ENCODE measurements at places on chromosomes 1 and 21.

DNA sequence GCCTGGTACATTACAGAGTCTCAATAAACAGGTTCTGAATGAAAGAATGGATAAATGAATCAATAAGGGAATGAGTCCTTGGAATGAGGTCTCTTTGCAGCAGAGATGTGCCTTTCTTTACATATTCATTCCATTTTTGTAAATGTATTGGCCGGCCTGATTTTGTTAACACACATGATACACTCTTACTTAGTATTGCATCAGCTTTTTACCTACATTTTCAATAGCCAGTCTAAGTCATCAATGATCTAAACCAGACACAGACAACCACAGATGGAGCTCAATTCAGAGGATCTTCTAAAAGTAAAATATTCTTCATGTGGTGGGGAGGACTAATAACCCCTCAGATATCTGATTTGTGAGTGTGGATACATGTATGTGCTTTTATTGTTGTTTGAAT is 653.1 kb downstream of the LMO4 start:
- DNase-seq = no peak

DNA sequence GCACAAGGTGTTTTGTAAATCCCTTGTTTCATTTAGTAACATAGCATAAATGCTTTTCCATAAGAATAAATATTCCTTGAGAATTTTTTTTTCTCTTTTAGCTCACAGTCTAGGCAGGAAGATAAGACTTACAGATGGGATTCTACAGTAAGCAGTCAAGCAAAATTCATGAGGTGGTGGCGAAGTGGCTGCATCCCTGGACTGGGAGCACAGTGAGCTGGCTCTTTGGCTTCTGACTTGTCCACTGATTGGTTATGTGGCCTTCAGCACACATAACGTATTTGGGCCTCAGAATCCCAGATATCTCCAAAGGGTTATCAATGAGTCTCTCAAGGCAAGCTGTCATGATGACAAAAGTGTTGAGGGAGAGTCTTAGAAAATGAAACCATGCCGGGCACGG is 99.8 kb downstream of the EBNA1BP2 start:
- DNase-seq = no peak

DNA sequence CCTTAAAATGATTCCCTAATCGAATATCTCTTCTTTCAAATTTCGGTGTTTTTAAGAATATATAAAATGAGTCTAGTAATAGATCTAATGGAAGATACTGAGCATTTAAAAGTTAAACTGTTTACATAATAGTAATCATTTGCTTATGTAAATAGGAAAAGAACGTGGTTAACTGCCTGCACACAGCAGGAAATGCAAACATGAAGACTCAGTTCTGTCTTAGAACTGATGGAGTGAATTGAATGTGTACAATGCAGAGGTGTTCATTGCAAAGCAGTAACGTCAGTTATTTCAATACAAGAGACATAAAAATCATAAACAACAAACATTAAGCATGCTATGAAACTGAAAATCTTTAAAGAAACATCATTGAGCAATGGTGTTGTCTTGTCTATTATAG is 359.4 kb upstream of the ADAMTS5 start:
- no peak for DNase-seq

- no peak for DNase-seq
These were observed 51.8 kb downstream of the LACTBL1 start for GRCh38 chr1:22920734-22921451.

DNA sequence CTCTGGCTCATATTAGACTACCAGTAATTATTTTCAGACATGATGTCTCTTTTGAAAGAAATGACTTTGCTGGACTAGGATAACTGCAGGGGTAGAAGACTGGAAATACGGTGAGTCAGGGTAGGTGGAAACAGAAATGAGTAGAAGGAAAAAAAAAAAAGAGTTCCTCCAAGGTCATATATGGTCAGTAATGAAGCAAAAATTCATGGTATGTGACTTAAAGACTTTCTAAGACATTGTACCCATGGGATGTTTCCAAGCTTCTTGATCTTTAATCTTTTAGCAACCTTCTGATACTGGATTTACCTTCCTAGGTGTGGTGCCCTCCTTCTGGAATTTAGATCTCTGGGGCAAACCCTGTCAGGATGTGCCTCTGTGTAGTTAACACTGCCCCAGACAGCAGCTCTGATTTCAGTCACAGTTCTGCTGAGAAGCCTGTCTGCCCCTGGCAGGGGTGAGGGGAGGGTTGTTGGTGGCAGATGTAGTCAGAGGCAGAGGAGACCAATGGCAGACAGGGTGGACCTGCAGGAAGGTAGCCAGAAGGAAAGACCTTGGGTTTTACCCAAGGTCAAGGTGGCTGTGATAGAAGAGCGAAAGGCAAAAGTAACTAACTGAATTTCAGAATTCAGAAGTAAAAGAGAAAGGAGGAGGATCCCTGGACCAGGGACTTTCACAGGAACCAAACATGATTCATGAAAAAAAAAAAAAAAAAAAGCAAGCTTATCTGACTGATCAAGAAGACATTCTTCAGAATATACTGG is 44.1 kb upstream of the BCL10 start:
- no peak for DNase-seq

DNA sequence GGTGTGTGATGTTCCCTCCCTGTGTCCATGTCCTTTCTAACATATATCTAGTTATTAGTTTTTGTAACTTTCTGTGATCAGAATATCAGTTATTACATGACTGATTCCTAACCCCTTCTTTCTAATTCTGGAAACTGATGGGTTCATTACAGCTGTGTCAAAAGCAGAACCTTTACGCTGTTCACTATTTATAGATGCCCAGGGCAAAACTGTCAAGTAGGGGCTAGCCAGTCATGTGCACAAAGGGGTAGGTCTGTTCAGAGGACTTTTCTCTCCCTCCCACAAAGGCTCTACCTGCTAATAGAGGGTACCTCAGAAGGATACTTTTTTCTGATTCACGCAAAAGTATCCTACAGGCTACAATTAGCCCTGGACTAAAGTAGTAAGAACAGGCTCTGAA is 79.2 kb downstream of the NRDC start:
- DNase-seq = no peak

- DNase-seq = no peak
These were observed 56.7 kb upstream of the PUM1 start for GRCh38 chr1:31122101-31122735.

- DNase-seq = no peak
These were observed 36.1 kb upstream of the IL20 start for GRCh38 chr1:206829282-206829681.

DNA sequence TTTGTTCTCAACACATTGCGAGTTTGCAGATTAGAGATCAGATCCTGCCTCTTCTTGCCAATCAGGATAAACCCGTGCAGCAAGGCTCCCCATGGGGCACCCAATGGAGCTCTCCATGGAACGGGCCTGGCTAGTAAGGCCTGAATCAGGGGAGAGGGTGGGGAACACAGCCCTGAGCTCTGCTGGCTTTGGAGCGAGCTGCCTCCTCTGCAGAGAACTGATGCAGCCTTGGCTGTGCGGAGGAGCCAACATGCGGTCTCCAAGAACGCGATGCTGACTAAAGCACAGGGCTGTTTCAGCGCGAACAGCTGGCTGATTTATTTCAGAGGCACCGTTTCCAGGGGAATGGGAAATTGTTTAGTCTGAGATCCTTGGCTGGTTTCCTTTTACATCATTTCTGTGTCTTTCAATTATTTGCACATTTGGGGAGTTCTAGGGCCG is 139.7 kb downstream of the TSEN15 start:
- peak; percentile 64 for DNase-seq

DNA sequence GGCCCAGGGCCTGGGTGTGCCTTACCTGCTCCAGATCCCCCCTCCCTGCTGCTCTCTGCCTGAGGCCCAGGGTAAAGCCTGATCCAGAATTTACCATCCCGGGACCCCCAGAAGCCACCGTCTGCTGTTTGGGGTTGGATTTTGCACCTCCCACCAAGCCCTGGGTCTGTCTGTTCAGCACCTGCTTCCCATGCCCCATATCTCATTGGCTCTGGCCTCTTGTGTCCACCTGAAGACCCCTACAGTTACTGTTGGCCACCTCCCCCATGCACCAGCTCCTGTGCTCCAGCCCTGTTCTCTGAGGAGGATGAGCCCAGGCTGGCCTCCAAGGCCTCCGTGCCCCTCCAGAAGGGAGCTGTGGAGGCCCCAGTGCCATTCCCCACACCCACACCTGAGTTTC is 113.9 kb downstream of the GRIK3 start:
- DNase-seq = no peak

- DNase-seq = peak; percentile 36
These were observed 59.9 kb downstream of the JAK1 start for GRCh38 chr1:64906447-64906846.

- DNase-seq = peak; percentile 99
These were observed 4.1 kb upstream of the SH3BGRL3 start for GRCh38 chr1:26275580-26276431.

- no peak for DNase-seq
These were observed 45.4 kb upstream of the TNFRSF1B start for GRCh38 chr1:12121212-12122003.

DNA sequence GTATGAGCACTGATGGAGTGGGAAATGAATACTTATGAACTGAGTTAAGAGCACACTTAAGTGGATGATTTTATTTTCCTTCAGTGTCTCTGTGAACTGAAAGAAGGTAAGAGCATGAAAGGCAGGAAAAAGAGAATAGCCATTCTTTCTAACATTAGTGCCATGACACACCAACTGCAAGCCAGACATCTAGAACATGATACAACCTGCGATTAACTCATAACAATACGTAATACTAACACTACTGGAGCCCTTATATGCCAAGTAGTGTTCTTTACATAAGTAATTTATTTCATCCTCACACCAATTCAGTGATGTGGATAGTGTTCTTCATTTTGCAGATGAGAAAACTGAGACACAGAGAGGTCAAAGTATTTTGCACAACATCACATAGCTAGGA is 56.7 kb downstream of the PRRX1 start:
- no peak for DNase-seq

GRCh38 chr1:36864182-36864822 is 170.0 kb downstream of the GRIK3 start:
- DNase-seq = peak; percentile 61

DNA sequence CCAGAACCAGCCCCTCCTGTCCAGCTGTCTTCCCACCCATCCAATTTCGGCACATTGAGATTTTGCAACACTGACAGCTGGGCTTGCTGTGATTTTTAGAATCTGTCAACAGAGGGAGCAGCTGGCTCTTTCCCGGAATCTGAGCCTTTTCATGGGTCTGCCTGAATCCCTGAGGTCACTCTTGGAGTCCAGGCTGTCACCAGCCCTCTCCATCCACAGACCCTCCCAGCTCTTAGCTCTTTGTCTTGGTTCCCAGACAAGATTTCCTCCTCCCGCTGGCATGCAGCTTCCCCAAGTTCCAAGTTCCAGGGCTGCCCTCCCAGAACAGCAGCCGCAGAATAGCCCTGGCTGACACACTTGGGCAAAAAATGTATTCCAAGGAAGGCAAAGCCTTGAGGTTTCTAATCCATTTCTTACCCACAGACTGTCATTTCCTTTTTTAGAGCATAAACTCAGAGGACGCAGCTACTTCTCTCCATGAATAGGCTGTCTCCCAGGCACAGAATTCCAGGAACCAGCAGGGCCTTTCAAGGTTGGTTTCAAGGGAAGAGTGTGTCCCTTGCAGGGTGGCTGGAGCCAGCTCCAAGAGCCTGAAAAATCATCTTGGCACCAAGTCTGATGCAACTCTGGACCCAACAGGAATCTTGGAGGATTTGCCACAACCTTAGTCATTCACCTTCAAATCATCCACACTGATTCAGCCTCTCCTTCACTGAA is 7.1 kb upstream of the TMEM61 start:
- peak; percentile 54 for DNase-seq

GRCh38 chr1:46153732-46154131 is 21.2 kb upstream of the TSPAN1 start:
- no peak for DNase-seq

GRCh38 chr1:101120868-101121267 is 95.3 kb upstream of the DPH5 start:
- no peak for DNase-seq

DNA sequence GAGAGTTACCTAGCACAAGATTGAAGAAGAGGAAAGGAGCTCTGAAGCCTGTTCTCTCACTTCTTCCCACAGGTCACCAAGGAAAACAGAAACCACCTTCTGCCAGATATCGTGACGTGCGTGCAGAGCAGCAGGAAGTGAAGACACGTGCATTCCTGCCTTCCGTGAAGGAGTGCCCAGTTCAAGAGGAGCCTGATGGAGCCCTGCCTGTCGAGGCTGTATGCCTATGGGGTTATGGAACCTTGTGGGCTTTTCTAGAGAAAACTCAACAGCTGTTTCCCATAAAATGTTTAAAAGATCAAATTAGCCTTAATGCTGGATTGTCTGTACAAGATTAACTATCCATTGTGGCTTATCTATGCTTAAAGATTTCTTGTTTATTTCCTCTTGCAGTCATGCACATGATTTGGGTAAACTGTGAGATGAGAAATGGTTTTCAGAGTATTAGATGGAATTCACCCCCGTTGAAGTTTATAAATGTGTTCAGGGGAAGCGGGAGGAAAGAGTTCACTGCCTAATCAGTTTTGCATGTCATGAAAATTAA is 27.8 kb downstream of the NTPCR start:
- DNase-seq = peak; percentile 29

DNA sequence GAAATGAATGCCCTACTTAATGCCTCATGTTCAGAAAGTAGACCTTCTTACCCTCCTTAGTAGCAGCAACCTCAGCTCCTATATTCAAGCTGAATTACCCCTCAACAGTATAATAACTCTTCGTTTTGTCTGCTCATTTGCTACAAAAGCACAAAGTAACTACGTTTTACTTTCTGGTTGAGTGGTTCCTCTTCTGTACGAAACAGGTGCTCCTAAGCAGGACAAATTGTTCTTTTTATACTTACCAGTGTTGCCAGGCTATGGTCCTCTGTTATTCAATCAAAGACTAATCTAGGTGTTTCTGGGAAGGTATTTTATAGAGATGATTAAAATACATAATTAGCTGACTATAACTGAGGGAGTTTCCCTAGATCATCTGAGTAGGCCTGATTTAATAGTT is 484.2 kb upstream of the ADAMTS5 start:
- no peak for DNase-seq

- DNase-seq = no peak
These were observed 242.4 kb upstream of the GREM2 start for GRCh38 chr1:240854367-240854766.

DNA sequence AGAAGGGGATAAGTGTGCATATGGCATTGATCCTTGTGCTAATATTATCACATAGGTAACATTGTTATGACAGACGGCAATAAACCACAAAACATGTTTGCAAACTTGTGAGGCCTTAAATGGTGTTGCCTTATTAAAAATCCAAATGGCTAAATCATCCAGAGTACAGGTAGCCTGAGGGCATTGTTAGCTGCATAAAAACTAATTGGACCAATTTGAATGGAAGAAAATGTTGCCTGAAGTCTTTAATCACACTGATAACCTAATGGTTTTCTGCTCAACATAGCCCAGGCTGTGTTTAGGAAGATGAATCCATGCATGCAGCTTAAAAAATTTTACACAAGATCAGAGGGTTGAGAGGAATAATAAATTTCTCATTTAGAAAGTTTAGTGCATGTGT is 19.4 kb upstream of the LRRC53 start:
- no peak for DNase-seq
